SK-N-SH (cell line): ENCODE measurements at places on chromosomes 3 and 15.

- H3K27me3 ChIP-seq, result no peaks in the 10 kb centered on the region
- H3K4me3 ChIP-seq, result no peak overlapping the region
These were observed 687.9 kb upstream of the GRM7 start for GRCh38 chr3:6172871-6173642.

DNA sequence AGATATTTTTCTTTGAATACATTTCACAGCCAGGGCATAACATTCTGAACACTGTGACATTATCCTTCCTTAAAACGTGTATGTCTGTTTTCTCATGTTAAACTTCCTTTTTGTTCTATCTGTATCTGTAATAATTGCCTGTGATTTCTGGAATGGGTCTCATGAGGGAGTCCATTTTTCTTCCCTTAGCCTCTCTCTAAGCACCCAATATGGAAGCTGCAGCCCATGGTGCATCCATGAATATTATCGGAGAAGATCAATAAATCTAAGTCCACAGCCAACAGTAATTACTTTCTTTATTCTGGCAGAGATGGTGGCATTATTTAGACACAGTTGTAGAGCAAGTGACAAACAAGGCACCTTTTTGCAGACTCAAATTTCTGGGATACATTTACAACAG is 671.1 kb downstream of the TUSC7 start:
- no peak overlapping the region for H3K4me3 ChIP-seq
- H3K36me3 ChIP-seq, result no peaks in the 10 kb centered on the region
- DNase-seq, result no peak
- no peaks in the 10 kb centered on the region for H3K27me3 ChIP-seq
- no peaks in the 10 kb centered on the region for H3K4me1 ChIP-seq

DNA sequence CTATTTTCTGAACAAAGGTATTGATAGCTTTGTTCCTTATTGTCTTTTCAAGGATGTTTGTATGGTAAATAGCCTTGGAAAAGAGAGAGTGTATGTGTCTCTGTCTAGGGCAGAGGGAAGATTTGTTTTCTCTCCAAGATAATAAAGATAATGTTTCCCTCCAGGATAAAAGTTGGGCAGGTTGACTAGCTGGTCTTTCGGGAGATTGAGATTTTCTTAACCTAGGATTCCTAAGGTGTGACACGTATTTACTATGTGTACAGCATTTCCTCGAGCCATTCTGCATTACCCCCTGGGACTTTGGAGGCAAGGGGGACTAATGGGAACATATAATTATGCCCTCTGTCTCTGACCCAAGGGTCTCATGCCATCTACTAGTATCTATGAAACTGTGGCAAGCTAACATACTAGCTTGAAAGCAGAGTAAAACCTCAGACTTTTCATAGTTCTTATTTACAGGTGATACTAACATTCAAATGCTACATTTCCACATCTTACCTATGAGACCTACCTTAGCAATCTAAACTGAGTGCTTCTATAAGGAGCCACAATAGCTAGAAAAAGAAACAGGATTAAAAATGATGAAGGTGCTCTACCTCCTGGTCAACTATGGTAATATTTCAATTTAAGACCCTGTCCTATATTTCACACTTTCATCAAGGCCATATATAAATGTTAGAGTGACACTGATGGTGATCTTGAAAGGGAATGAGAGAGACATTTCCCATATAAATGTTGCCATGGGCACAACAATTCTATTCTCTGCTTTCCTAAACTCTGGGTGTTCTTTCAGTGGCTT is 252.9 kb upstream of the CBLB start:
- H3K27me3 ChIP-seq, result no peaks in the 10 kb centered on the region
- DNase-seq, result no peak
- no peak overlapping the region for H3K27ac ChIP-seq
- no peak overlapping the region for H3K4me3 ChIP-seq
- H3K4me1 ChIP-seq, result no peaks in the 10 kb centered on the region; the same call in 1 of the 2 replicates

DNA sequence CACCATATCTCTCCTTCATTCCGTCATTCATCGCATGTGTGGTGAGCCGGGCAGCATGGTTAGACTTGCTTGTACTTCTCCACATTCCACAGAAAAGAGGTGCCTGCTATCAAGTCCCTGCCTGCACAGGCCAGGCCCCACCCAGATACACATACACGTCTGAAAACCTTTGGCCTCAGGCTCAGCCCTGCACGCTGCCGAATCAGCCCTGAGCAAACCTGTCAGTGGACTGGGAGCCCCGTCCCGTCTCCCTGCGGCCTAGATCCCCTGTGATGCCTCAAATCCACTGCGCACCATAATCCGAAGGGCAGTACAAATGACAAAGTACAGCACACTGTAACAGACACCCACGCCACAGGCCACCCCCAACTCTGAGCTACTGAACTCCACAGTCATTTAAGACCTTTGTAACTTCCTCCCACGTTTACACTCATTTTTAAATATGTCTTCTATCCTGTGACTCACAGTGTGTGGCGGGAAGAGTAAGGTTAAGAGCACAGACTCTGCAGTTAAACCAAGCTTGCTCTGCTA is 67.1 kb downstream of the MB21D2 start:
- no peak for DNase-seq
- H3K4me1 ChIP-seq, result peaks cover 4% of the 10 kb centered on the region
- H3K36me3 ChIP-seq, result no peaks in the 10 kb centered on the region

DNA sequence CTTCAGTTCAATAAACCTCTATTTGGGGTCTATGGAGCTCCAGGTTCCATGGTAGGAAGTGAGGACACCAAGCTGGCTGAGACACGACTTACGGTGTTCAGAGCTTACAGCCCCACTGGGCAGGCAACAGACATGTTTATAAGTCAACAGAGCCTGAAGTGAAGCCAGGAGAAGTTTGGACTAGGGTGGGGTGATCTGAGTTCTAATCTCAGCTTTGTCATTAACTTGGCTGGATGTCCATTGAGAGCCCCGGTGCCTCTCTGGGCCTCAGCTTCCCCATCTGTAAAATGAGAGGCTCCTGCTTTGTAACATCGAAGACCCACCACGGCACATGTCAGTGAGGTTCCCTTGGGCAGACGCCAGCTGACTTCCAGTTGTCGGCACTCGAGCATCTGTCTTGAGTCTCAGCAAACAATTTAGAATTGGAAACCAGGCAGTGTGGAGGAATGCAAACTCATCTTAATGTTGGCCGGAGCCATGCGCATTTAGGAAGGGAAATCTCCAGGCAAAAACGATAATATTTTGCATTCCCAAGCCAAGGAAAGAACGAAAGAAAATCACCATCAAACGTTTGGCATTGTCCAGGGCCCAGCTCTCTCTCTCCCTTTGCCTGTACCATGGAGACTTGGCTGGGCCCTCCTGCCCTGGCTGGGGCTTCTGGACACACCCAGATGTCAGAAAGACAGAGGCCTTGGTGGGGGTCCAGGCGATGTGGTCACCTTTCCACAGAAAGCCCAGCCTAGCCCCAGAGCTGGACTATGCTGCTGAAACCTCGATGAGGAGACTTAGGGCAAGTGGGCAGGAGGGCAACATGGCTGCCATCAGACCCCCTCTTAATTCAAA is 18.4 kb downstream of the ITGA11 start:
- no peak for DNase-seq
- no peaks in the 10 kb centered on the region for H3K4me1 ChIP-seq
- H3K27me3 ChIP-seq, result no peaks in the 10 kb centered on the region
- H3K27ac ChIP-seq, result no peak overlapping the region

DNA sequence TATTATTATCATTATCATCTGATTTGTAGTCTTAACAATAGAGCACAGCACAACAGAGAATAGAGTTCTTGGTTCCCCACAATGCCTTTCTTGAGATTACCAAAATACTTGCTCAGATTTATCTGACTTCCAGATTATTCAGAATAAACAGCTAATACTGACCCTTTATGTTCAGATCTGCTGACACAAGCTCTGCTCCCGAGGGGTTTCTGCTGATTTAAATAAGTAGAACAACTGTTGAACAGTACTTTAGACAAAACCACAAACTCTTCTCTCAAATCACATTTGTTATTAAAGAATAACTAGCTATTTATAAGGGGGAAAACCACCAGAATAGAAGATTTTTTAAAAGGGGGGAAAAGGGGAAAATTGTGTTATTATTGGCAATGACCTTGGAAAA is 380.2 kb upstream of the ATP11B start:
- H3K4me3 ChIP-seq, result no peak overlapping the region
- no peak for DNase-seq
- no peak overlapping the region for H3K27ac ChIP-seq
- no peaks in the 10 kb centered on the region for H3K36me3 ChIP-seq
- no peaks in the 10 kb centered on the region for H3K27me3 ChIP-seq
- H3K4me1 ChIP-seq, result no peaks in the 10 kb centered on the region

GRCh38 chr3:44198284-44199269 is 43.1 kb upstream of the TOPAZ1 start:
- peak; percentile 79 for DNase-seq
- no peaks in the 10 kb centered on the region for H3K36me3 ChIP-seq
- peaks cover 6% of the 10 kb centered on the region; the same call in 1 of the 2 replicates for H3K27me3 ChIP-seq
